Urinary bladder (tissue), 4 donors: ENCODE measurements at places on chromosomes 13 and 19. TPM values are rescaled to one million over a fixed set of nuclear protein-coding genes. Genes with fewer than 3 reads are reported as not detected.
A peak's percentile ranks its signal among the peaks of the same experiment; 100 is the strongest.

DNA sequence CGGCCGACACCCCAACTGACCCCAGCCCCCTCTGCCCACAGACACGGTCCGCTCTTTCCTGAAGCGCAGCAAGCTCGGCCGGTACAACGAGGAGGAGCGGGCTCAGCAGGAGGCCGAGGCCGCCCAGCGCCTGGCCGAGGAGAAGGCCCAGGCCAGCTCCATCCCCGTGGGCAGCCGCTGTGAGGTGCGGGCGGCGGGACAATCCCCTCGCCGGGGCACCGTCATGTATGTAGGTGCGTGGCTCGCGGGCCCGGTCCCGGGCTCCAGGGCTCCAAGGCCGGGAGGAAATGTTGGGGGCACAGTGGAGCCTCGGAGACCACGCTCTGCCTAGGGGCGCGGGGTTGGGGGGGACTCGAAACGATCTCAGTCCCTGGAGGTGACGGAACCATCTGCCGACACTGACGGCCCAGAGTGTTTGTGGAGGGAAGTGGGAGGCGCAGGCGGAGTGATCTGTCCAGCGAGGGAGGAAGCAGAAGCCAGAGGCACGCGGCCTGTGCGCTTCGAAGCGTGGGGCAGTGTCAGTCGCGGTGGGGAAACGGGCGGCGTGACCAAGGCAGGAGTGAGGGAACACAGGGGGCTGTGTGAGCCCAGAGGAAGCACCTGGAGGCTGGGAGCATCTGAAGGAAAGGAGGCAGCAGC lies 6.3 kb downstream of the TBCB start:
- no peak for DNase-seq

The REXO1 gene
- total RNA-seq, result 7.9 TPM

DNA sequence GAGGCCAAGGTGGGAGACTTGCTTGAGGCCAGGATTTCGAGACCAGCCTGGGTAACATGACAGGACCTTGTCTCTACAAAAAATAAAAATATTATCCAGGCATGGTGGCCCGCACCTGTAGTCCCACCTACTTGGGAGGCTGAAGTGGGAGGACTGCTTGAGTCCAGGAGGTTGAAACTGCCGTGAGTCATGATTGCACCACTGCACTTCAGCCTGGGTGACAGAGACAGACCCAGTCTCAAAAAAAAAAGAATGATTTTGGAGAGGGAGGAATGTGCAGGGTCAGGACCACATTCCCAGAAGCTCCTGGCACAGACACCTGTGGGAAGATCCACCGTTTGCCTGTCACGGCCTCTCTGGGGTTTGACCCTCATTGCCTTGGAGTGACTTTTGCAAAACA lies 9.3 kb upstream of the BAX start:
- DNase-seq, result no peak

- no peak for DNase-seq
Measured at GRCh38 chr19:54459282-54460229, 4.0 kb downstream of the LENG9 start.

The KCNRG gene
- total RNA-seq, result 3.5 TPM

DNA sequence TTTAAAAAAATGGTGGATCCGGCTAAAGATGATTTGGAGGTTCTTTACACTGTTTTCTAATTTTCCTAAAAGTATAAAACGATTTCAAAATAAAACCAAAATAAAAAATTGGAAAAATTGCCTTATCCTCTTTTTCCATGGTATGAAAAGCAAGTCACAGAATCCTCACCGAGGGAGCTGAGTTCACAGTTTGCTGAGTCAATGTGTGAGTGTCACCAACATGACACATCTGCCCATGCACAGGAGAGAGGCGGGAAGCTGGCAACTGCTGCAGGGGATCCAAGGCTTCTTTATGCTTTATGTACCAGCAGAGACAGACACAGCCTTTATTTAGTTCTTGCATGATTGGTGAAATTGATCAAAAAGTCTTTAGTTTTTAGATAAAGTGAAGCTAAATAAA lies 157.8 kb downstream of the TNFSF13B start:
- DNase-seq, result no peak

GRCh38 chr19:10388957-10389356 lies 8.6 kb upstream of the TYK2 start:
- DNase-seq, result peak; percentile 57

DNA sequence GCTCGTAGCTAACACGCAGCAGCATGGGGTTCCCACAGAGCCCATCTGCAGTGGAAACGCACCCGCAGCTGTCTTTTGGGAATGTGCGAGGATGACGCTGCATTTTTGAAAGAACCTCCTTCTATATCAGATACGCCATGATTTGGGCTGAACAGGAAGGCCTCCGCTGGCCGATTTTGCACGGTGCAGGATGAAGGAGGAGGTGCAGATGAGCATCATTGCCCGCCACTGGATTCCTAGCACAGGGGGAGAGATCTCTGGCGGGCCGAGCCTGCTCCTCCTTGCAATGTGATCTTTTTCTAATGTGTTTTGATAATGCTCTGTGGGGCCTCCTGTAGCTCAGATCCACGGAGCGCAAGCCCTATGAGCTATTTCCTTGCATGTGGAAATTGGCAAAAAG lies 55.5 kb downstream of the EFNB2 start:
- no peak for DNase-seq

The ZNF737 gene
- 42.2 TPM for total RNA-seq

GRCh38 chr19:10431943-10432735 lies 11.8 kb downstream of the PDE4A start:
- DNase-seq, result no peak

DNA sequence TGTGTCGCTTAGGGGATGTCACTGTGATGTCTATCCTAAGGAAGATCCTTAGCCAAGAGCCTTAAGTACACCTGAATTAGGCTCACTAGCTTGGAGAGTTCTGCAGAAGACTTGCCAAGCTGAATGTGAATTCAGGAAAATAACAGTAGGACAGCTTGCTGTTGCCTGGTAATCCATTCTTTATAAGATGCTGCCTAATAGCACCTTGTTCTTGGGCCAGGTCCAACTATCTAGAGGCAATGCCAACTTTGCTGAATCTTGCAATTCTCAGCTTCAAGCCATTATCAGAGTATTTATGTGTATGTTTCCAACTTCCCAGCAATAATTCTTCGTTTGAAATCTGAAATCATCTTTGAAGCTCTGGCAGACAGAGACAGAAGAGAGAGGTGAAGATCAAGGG lies 102.8 kb downstream of the PCDH17 start:
- DNase-seq, result no peak

DNA sequence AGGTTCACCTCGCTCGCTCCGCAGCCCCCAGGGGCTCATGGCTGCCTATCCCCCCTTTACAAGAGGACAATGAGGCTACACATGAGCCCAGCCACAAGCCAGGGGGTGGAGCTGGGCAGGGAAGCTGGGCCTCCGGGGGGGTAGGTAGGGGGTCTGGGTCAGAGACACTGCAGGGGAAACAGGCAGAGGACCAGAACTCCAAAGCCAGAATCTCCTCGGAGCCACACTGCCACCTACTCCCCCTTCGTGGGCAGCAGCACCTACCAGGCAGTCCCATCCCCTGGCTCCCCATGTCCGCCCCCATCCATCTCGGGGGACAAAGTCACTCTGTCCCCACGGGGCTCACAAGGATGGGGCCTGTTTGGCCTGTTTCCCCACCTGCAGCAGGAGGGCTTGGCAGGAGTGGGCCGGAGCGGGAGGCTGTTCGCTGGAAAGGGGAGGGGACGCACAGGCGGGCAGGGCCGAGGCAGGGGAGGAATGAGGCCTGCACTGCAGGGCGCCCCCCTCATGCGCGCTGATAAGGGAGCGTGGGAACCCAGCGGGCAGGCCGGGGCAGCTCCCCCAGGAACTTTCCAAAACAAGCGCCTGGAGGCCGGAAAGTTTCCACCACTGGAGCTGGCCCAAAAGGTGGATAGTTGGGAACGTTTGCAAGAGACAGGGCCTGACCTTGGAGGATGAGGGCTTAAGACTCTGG lies 545 bp upstream of the ISYNA1 start:
- DNase-seq, result no peak

The C19orf81 gene
- total RNA-seq, result not detected

DNA sequence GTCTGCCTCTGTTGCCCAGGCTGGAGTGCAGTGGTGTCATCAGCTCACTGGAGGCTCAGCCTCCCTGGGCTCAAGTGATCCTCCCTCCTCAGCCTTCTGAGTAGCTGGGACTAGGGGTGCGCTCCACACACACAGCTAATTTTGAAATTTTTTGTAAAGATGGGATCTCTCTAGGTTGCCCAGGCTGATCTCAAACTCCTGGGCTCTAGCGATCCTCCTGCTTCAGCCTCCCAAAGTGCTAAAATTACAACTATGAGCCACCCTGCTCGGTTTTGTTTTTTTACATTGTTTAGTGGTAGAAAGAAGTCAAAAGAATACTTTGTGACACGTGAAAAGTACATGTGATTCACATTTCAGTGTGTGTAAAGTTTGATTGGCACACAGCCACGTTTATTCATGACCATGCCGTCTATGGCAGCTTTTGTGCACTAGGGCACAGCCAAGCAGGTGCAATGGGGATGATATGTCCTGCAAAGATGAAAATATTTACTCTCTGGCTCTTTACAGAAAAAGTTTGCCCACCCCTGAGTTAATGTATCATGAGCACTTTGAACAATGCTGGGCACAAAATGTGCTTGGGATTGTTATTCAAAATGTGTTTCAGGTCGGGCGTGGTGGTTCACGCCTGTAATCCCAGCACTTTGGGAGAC lies 16.2 kb upstream of the NFIC start:
- DNase-seq, result no peak

The TPTE2 gene
- 0.16 TPM for total RNA-seq

GRCh38 chr13:39321574-39321973 lies 281.4 kb downstream of the LHFPL6 start:
- no peak for DNase-seq

DNA sequence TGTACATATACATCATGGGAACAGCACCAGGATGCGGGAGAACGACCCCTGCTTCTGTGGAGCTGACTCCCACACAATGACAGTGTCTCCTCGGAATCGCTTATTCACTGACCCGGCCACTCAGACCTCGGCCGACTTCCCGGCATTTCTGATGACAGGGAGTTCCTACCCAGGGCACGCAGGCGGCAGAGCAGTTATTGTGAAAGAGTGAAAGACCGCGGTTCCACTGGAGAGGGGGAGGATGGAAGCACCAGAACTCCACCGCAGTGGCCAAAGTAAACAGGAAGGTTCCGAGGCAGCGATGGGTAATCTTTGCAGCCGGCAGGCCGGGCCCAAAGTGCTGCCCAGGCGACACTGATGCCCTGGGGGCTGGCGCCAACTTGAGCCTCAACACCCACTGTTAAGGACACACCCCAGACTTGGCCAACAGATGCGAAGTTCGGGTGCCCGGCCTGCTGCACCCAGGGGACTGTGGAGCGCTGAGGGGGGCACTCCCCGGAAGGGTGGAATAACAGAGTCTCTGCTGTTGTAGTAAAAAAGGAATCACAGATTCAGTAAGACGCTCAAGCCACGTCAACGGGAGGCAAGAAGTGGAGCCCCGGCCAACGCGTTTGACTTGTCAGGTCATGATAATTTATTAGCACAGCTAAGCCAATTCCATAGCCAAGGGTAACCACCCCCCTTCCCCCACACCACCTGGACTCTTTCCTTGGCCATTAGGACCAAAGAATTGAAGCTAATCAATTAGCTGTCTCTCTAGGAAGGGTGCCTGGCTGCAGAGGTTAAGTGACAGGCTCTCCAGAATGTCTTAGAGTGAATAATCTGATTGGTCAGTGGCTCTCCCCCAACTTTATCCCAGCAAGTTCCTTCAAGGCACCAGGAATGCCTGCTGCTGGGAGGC lies 5.8 kb downstream of the MLLT1 start:
- no peak for DNase-seq

The GIPR gene
- total RNA-seq, result 0.26 TPM

GRCh38 chr13:31996601-31997000 lies 35.0 kb upstream of the FRY start:
- DNase-seq, result no peak

The JAK3 gene
- 4.8 TPM for total RNA-seq

GRCh38 chr13:66506979-66507378 lies 723.2 kb downstream of the PCDH9 start:
- DNase-seq, result no peak

GRCh38 chr19:28956961-28957360 lies 256.0 kb downstream of the UQCRFS1 start:
- no peak for DNase-seq

- no peak for DNase-seq
Measured at GRCh38 chr19:29660835-29661234, 4.4 kb upstream of the PLEKHF1 start.

- no peak for DNase-seq
Measured at GRCh38 chr19:18860725-18861124, 29.0 kb downstream of the UPF1 start.

The C19orf38 gene
- total RNA-seq, result 2.6 TPM

DNA sequence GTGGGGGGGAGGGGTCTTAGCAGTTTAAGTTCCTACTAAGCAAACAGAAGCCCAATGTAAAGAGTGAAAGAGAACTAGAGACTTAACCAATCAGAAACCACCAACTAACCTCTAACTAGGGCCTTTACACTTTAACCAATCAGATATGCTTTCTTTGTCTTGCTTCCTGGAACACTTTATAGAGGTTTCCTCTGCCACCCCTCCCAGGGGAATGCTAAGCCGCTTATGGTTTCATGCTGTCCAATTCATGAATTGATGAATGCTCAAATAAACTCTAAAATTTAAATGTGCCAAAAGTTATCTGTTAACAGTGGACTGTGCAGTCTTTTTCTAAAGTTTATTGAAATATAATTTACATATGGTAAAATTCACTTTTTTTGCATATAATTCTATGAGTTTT lies 33.9 kb upstream of the LATS2 start:
- no peak for DNase-seq

The TJP3 gene
- total RNA-seq, result 3.1 TPM

DNA sequence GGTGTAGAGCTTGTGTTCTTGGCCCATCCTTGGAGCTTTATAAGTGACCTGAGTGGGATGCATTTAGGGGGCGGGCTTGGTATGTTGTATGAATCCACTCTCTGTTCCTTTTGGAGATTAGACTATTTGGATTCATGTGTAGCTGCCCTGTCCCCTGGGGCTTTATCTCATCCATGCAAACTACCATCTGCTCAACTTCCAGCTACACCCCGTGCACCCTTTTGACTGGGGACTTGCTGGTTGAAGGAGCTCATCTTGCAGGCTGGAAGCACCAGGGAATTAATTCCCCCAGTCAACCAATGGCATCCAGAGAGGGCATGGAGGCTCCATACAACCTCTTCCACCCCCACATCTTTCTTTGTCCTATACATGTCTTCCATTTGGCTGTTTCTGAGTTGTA lies 6.1 kb downstream of the CLEC4M start:
- DNase-seq, result no peak

DNA sequence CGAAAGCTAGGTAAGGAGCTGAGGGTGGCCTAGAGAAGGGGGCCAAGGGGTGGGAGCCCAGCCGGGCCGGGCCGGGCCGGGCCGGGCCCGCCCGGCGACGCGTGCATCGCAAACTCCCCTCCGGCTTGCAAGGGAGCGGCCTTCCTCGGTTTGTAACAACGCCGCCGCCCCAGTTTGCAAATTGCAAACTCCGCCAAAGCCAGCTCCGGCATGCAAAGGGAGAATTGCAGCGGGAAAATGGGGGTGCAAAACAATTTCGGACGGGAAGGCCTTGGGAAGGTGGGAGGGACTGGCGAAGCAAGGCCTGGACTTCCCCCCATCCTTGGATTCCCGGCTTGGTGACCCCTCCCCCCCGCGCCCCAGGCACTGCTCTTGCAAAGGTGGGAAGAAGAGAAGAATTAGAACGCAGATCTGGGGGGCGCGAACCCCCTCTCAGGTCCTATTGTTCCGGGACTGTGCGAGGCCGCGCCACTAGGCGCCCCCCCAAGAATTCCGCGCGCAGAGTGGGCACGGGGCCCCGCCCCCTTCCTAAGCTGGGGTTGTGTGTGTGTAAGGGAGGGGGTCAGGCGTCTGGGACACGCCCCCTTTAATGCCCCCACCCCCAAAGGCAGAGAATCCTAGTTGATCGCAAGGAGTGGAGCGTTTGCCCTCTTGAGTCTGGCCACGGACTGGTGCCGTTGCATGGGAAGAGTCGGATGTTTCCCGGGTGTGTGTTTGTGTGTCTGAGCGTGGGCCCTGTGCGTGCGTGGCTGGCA lies 926 bp downstream of the PRR12 start:
- no peak for DNase-seq
